ENCODE measurements at places on chromosomes 5 and 9.

GRCh38 chr5:150542933-150543445 lies 35.1 kb downstream of the NDST1 start:
- no peak for DNase-seq

- DNase-seq: peak; percentile 74
Observed at GRCh38 chr9:130857864-130858738, 23.0 kb downstream of the ABL1 start.

GRCh38 chr9:125922854-125923253 lies 175.7 kb downstream of the PBX3 start:
- DNase-seq: no peak

DNA sequence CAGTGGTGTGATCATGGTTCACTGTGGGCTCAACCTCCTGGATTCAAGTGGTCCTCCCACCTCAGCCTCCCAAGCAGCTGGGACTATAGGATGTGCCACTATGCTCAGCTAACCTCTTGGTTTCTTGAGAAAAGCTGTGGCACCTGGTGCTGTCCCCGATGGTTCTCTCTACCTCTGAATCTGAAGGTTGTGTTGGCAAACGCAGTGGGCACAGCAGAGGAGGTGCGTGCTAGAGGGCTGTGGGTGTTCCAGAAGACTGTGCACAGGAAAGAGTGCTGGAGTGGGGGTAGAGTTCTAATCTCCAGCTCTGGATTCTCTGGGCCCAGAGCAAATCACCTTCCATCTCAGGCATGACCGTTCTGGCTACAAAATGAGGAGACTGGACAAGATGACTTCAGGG lies 12.5 kb downstream of the RGS3 start:
- DNase-seq: no peak

DNA sequence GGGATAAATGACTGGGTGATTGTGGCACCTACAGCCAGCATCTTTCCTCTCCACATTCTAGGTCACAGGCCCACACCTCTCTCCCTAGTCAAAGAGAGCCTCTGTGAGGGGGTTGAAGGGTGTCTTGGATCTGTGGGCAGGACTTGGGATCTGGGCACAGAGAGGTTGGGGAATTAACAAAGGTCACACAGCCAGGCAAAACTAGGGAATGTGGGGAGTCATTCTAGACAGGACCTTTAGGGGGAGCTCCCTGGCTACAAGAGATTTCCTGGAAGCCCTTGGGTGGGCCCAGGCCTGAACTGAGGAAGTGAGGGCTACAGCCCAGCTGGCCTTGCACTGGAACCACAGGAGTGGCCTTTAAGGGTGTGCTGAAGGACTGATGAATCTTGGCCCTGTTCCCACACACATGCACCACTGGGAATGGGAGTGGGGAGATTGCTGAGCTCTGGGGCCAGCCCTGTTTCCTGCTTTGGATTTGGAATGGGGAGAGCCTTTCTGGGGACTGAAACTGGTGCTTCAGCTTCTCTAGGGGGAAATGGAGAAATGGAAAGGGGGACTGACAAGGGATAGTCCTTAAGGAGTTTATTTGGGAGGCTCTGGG lies 12.4 kb upstream of the CXXC5 start:
- peak; percentile 85 for DNase-seq

- peak; percentile 50 for DNase-seq
Observed at GRCh38 chr5:89282554-89283510, 399.8 kb upstream of the MEF2C start.

- no peak for DNase-seq
Observed at GRCh38 chr5:15959370-15960164, 220.0 kb downstream of the MARCHF11 start.

GRCh38 chr9:34430843-34431437 lies 27.4 kb downstream of the FAM219A start:
- DNase-seq: peak; percentile 91

GRCh38 chr5:94326586-94326985 lies 291.8 kb downstream of the KIAA0825 start:
- DNase-seq: no peak

- DNase-seq: no peak
Observed at GRCh38 chr9:24602693-24603352, 57.1 kb upstream of the IZUMO3 start.

DNA sequence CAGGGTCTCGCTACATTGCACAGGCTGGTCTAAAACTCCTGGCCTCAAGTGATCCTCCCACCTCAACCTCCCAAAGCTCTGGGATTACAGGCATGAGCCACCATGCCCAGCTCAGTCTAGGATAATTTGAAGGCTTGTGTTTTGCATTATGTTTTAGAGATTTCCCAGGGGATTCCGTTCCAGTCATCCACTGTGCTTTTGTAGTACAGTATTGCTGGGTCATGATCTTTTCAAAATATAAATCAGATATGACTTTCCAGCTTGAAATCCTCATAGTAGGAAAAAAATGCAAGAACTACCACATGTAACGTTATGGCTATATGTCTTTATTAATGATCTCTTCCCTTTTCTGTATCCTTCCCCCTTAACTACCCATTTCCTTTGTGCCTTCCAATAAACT lies 338.1 kb downstream of the PRELID2 start:
- no peak for DNase-seq

- no peak for DNase-seq
Observed at GRCh38 chr9:69474821-69475220, 149.8 kb downstream of the ENTREP1 start.

GRCh38 chr9:132991351-132992300 lies 13.1 kb downstream of the GFI1B start:
- DNase-seq: no peak

GRCh38 chr9:89042984-89043383 lies 51.7 kb downstream of the S1PR3 start:
- no peak for DNase-seq

- no peak for DNase-seq
Observed at GRCh38 chr5:120108586-120109248, 355.4 kb upstream of the PRR16 start.

- DNase-seq: peak; percentile 25
Observed at GRCh38 chr9:129995409-129996160, 47.4 kb downstream of the FNBP1 start.

- DNase-seq: peak; percentile 96
Observed at GRCh38 chr9:81492710-81493447, 196.5 kb downstream of the TLE1 start.

- peak; percentile 78 for DNase-seq
Observed at GRCh38 chr9:127802576-127803443, at the start of gene FPGS. FPGS (plus strand) TSS chr9:127802882; CDS start chr9:127802925, 43 bp downstream.

DNA sequence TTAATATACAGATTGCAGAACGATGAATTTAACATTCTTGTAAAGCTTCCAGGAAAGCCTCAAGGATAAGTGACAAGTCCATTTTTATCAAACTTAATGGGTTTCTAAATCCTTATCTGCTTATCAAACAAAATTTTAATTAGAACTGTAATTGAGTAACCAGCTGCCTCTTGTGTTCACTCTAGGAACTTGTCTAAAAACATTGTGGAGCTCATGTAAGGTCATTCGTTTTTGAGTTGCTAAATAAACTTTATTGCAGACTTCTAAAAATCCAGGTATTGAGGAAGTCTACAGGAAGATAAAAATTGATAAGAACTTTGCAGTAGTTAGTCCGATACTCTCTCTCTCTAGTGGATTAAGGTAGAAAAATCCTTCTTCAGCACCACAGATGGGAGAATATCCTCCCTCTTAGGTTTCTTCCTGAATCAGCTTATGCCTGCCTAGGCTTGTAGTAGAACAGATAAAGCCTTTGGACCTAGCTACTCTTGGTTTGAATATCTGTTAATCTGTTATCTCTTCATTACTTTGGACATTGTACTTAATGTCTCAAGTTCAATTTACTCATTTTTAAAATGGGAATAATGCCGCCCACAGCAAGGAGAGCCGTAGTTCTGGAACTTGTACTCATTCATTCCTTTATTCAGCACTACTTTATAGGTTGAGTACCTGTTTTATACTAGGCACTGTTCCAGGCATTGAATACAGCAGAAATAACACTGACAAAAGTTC lies 60.0 kb upstream of the DHFR start:
- DNase-seq: no peak

GRCh38 chr5:78841767-78842166 lies 143.3 kb downstream of the ARSB start:
- DNase-seq: no peak

- DNase-seq: peak; percentile 32
Observed at GRCh38 chr5:180810959-180811622, 8.5 kb upstream of the MGAT1 start.

GRCh38 chr5:150305095-150305494 lies 2.4 kb upstream of the ARSI start:
- DNase-seq: no peak

GRCh38 chr9:137143459-137143858 lies 4.5 kb downstream of the GRIN1 start:
- DNase-seq: no peak

DNA sequence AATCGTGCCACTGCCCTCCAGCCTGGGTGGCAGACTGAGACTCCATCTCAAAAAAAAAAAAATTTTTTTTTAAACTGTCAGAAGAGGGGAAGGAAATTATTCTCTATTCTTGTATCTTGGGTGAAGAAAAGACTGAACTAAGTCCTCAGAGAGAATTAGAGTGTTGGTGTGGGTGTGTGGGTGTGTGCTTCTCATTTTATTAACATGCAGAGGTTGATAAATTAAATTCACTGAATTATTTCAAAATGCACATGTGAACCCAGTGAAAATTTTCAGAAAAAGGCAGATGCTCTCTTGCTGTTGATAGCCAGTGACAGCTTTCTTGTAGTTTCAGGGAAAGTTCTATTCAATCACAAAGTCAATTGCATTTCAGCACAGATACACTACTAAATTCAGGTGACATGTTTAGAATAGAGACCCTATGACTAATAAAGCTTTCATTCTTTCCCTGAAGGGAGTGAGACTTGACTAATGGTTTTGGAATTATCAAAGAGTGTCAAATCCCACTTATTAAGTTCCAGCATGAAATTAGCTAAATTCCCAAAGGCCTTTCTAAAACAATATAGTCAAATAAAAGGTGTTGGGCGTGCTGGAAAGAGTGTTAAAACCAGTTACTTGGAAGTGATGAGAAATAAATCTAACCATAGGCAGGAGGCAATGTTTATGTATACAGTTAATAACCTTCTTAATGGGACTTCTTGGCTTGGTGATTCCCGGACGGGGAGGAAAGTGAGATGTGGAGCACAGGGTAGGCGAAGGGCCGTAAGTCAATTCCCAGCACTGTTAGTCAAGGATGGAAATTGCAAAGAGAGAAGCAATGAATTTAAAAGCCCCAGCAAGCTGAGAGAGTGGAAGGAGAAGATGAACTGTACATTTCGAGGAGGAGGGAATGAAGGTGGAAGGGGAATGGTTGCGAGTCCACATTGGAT lies 103.2 kb upstream of the SPATA31D4 start:
- DNase-seq: no peak

- no peak for DNase-seq
Observed at GRCh38 chr9:126063326-126063725, 263.3 kb upstream of the MVB12B start.

GRCh38 chr9:81578606-81579005 lies 110.7 kb downstream of the TLE1 start:
- DNase-seq: peak; percentile 53

GRCh38 chr5:175895686-175896102 lies 24.3 kb downstream of the CPLX2 start:
- no peak for DNase-seq
